ENCODE measurements at places on chromosomes 16 and 17.

GRCh38 chr16:47722046-47722445 is 260.9 kb downstream of the PHKB start:
- no peak for DNase-seq

- DNase-seq: peak; percentile 96
Observed at GRCh38 chr17:31094600-31095235, at the start of gene NF1. Gene NF1 (plus strand): TSS chr17:31094977. CDS start chr17:31095310, 333 bp downstream.

GRCh38 chr16:8924214-8924613 is 39.5 kb downstream of the USP7 start:
- DNase-seq: no peak

GRCh38 chr16:86406056-86406455 is 104.3 kb upstream of the FOXF1 start:
- no peak for DNase-seq

DNA sequence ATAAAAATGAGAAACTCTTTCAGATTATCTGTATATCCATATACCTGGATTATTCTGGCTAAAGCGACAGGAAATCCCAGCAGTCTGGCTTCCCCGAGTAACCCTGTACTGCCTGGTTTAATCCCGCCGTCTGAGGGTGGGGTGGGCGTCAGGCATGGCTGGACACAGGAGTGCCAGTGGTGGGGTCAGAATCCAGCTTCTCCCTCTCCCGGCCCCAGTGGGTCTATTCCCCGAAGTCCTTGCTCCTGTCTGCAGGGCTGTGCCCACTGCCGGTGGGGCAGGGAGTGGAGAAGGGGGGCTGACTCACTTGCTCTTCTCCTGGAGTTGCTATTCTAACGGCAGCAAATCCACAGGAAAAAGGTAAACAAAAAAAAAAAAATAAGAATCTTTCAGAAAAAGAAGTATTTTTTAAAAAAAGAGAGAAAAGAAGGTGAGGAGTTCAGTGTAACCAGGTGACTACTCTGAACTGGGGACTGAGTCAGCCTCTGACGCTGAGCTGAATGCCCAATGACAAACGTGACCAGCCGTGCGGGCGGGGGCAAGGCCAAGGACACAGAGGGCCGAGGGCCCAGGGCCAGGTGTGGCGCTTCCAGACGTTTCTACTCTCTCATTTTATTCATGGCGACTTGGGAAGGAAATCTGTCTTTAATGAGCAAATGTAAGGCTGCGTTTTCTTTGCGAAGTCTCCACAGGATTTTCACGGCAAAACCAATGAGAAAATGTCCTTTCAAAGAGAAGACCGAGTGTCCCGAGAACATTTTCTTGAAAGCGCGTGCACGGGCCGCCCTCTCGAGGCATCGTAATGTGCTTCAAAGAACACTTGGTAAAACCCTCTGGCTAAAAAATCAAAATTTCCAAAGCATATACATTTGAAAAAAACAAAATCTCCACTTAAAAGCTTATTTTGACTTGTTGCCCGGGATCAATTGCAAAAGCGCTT is 20.2 kb downstream of the FOXF1 start:
- no peak for DNase-seq

GRCh38 chr16:23071196-23072083 is 77.8 kb downstream of the USP31 start:
- no peak for DNase-seq

DNA sequence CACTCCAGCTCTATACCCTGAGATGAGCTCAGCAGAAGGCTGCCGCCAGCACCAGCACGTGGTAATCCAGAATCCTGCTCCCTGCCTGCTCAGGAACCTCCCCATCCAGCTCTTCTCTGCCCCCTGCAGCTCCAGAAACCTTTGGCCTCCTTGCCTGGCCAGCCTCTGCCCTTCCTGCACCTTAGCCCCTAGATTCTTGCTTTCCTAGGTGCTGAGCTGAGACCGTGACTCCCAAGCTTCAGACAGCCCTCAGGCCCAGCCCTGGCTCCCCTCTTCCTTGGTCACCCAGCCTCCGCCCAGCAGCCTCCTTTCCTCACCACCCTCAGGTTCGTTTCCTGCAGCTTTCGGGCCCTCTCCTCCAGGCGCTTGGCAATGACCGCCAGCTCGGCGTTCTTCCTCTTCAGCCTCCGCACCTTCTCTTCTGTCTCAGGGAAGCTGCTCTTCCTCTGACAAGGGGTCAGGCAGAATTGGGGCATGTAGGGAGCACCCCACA is 2.6 kb downstream of the TSPOAP1 start:
- no peak for DNase-seq

DNA sequence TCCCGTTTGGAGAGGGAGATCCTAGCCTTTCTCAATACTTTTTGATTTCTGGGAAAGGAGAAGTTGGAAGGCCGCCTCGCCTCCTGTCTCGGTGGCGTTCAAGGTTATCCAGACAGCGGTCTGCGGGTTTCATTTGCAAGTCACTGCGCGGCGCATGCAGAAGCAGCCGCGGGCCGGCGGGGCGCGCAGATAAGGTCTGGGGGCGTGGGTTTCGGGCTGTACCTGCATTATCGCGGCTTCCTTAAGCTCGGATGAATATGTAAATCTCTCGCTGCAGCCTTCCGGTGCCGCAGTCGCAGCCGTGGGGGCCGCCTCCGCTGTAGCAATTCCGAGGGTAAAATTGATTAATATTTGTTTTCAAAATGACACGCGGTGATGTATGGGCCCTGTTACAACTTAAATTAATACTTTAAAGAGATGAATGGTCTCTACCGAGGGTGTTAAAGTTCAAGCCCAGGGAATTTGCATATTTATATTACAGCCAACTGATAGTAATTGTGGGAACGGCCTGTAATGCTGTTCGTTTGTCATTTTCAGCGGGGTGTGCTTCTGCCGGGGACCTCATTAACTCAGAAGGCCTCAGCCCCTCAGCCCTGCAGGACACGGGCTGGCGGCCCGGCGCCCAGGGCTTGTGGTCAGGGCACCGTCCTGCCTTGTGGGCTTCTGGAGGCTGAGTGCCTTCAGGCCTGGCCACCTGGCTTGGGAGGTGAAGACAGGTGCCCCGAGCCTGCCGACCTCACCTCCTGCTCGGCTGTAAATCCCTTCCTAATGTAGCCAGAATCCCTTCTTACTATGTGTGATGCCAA is 99.4 kb downstream of the CYLD start:
- no peak for DNase-seq

- DNase-seq: peak; percentile 16
Observed at GRCh38 chr17:17648762-17649161, 32.5 kb upstream of the RAI1 start.

DNA sequence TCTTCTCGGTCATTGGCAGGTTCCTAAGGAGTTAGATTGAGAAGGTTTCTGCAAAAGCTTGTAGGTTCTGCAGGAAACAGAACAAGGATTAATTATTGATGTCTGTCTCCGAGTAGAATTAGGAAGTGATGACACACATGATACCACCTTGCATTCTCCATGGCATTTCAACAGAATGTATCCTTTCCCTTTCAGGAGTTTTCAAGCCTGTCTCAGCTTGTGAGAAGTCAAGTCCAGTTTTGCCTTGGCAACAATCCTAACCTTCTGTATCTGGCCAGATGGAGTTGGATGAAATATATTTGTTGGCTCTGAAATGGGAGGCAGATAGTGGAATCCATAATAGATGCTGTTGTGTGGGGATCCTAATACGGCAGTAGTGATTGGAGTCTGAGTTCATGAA is 235.5 kb downstream of the SHISA9 start:
- DNase-seq: no peak

DNA sequence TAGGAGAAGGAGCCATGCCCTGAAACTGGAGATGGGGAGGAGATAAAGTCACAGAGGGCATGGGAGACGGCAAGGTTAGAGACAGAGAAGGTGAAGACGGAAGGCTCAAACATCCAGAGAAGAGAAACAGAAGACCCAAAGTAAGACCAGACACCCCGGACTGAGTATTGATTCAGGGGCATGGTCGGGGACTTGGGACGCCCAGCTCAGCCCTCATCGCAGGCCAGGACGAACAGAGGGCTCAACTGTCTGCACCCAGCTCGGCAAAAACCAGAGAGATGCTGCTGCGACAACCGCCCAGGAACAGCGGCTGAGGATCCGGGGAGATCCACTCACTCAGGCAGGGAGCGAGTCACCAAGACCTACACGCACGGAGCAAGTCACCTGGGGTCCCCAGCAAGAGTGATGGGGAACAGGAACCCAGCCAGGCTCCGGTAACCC is 999 bp downstream of the XYLT1 start:
- no peak for DNase-seq

- DNase-seq: no peak
Observed at GRCh38 chr16:16013812-16014211, 64.4 kb downstream of the ABCC1 start.

- no peak for DNase-seq
Observed at GRCh38 chr16:66451548-66451947, 24.5 kb downstream of the BEAN1 start.

DNA sequence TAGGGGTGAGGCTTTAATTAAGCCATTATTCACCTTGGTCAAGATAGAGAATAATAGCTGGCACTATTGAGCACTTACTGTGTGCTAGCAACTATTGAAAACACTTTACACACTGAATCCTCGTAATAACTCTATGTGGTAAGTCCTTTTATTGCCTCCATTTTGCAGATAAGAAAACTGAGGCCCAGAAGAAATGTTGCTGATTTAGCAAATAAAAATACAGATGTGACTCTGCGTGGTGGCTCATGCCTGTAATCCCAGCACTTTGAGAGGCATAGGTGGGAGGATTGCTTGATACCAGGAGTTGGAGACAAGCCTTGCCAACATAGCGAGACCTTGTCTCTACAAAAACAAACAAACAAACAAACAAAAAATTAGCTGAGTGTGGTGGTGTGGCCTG is 19.4 kb downstream of the OTOA start:
- DNase-seq: no peak

GRCh38 chr16:58440131-58440530 is 47.9 kb downstream of the GINS3 start:
- DNase-seq: no peak

DNA sequence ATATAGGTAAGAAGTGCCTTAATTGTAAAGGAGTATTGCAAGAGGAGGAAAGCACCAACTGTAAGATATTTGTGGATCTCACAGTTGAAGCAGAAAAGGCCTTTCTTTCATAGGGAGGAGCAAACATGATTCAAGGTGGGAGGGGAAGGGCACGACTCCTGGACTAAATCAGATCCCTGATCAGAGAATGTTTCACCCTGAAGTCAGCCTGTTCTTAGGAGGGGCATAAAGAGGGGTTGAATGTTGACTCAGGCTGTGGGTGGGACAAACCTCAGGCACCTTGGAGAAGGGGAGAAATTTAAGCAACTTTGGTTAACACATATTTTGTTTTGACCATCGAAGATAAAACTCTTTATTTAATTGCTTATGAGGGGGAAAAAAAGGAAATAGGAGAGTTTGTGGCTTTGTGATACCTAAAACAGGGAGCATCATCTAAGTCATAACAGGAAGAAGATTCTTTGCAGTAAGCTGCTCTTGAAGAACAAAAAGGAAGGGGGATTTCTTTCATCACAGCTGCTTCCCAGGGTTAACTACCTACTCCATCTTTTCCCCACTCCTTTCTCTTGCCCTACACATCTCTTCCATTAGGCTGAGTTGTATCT is 158.6 kb upstream of the ZNF267 start:
- no peak for DNase-seq

- no peak for DNase-seq
Observed at GRCh38 chr17:62657690-62658089, 30.2 kb downstream of the MRC2 start.

DNA sequence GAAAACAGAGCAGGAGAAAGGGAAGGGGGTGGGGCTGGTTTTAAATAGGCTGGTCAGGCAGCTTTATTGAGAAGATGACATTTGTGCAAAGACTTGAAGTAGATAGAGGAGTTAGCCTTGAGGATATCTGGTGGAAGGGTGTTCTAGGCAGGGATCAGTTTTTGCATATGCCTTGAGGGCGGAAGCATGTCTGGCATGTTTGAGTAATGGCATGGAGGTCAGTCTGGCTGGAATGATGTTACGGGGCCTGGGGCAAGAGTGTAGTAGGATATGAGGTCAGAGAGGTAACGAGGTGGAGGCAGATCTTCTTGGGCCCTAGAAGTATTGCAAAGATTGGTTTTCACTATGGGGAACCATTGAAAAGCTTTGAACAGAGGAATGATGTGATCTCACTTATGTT is 4.8 kb downstream of the RABEP1 start:
- no peak for DNase-seq

- no peak for DNase-seq
Observed at GRCh38 chr17:55090079-55090492, 121.5 kb downstream of the STXBP4 start.

DNA sequence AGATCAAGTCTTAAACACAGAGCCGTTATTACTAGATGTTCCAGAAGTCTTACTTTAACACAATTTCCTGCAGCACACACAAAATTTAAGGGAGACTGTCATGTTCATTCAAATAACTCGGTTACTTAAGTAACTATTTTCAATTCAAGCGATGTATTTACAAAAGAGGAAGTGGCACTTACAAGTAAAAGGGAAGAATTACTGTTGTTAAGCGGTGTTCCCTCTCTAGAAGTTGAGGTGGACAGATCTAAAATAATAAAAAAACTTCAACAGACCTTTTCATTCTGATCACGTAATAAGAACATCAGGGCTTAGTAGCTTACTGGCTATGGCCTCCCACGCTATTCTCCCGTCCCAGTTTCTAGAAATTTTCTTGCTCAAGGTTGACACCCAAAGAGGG is 26.2 kb upstream of the TXNDC11 start:
- no peak for DNase-seq

- DNase-seq: no peak
Observed at GRCh38 chr17:81334391-81334901, 39.3 kb upstream of the SLC38A10 start.

DNA sequence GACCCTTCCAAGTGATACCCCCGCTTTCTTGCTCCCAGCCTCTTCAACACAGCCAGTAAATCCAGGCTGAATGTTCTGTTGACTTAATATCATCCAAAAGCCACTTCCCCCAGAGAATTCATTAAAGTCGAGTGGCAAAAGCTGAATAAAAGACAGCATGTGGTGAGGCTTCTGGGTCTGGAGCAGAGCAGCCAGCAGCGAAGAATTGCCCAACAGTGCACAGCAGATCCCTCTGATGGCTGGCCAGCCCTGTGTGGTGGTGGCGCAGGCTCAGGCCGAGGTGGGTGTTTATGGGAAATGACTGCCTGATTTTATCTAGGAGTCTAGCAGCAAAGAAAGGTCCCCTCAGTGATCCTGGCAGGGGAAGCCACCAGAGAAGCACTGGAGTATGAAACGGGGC is 30.3 kb upstream of the RCVRN start:
- peak; percentile 18 for DNase-seq

- DNase-seq: no peak
Observed at GRCh38 chr16:5891296-5891695, 793.7 kb upstream of the EEF2KMT start.

DNA sequence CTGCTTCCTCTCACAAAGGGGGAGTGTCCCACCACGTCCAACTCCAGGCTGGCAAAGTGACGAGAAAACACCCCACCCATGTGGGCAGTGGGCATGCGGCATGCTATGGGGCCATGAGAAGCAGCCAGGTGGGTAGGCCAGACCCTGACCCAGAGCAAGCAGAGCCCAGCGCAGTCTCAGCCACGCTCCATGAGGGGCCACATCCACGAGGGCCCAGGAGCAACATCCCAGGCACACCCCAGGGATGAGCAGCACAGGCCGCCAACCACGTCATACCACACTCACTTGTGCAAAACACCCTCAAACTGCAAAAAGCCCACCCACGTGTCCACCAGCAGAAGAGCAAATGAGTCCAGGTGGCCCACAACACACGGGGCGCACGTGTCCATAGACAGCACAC is 117.0 kb downstream of the ZNF778 start:
- no peak for DNase-seq
